ENCODE measurements at places on chromosomes 5 and 9.

DNA sequence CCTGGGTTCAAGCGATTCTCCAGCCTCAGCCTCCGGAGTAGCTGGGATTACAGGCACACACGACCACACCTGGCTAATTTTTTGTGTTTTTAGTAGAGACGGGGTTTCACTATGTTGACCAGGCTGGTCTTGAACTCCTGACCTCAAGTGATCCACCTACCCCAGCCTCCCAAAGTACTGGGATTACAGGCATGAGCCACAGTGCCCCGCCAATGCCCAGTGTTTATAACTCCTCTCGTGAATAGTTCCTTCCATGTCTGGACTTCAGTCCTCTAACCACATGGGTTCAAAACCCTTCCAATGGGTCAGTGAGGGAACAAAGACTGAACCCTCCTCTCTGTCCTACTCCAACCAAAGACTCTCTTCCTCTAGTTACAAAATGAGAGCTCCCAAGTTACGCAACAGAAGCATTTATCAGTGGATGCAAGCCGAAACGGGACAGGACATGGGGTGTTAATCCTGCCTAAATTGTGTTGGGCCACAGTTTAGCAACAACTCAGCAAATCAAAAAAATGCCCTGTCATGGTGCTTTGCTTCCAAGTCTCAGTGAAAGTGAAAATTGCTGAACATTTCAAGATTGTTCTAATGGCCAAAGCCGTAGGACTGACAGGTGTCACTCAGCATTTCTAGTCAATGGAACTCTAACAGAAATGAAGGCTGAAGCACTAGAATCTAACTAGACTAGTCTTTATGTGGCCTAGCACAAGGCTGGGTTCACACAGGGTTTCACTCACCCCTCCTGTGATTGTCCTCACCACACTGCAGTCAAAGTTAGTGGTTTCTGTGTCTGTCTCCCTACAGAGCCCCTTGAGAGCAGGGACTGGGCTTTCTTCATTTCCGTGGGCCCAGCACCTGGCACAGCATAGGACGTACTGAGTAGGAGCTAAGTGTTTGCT lies 3.2 kb upstream of the TMEM245 start:
- no peak for DNase-seq

- no peak for DNase-seq
These were observed 137.2 kb downstream of the MTX3 start for GRCh38 chr5:79853676-79854418.

GRCh38 chr5:74409166-74409706 lies 231.3 kb downstream of the ENC1 start:
- no peak for DNase-seq

- DNase-seq = no peak
These were observed 54.3 kb downstream of the SLC46A2 start for GRCh38 chr9:112836394-112836793.

- peak; percentile 77 for DNase-seq
These were observed 40.4 kb upstream of the FGF1 start for GRCh38 chr5:142726188-142726731.

GRCh38 chr5:136040746-136041415 lies 12.1 kb downstream of the TGFBI start:
- DNase-seq = no peak

DNA sequence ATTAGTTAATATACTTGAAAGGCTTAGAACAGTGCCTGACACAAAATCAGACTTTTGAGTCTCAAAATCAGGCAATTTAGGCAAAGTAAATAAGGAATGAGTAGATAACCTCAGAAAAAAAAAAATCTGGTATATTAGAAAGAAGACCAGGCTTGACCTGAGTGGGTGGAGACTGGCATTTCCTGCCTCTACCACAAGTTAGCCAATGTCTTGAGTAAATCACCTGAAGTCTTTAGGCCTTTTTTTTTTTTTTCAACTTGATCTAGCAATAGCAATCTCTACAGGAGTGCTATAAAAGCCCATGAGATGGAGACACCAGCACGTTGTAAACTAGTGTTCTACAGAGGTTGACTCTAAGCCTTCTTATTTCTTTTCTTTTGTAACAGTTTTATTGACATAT lies 104.2 kb upstream of the RASEF start:
- no peak for DNase-seq

DNA sequence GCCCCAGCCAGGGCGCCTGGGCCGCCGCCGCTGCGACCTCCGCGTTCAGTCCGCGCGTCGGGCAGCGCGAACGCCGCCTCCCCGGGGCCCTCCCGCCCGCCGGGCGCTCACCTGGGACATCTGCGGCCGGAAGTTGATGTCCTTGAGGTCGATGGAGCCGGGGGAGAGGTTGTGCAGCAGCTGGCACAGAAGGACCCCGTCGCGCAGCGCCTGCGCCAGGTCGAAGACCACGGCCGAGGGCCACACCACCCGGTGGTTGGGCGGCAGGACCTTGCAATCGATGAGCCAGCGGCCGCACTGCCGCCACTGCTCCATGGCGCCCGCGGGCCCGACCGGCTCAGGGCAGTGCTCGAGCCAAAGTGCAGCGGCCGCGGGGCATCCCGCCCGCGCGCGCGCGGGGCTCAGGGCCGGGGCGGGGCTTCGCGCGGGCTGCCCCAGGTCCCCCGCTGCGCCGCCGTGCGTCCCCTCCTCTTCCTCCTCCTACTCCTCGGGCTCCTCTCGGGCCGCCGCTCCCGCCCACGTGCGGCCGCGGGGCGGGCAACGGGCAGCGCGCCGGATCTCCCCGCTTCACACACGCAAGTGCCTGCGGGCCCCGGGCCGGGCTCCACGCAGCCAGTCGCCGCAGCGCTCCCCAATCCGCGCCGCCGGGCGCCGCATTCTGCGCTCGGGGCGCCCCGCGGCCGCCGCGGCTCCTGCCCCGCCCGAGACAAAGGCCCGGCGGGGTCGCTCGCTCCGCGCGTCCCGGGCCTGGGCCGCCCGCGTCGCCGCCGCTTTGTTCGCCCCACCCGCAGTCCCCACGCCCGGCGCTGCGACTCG lies at the start of gene VAV2:
VAV2 (minus strand) TSS at position 361 of the 816 bp plus-strand sequence; CDS start at position 315, 46 bp downstream.
- DNase-seq = no peak

GRCh38 chr9:87714819-87715218 lies 11.1 kb upstream of the CTSL start:
- peak; percentile 16 for DNase-seq

GRCh38 chr9:6218099-6218502 lies 2.5 kb downstream of the IL33 start:
- DNase-seq = no peak

GRCh38 chr5:132363431-132364112 lies 5.9 kb upstream of the SLC22A5 start:
- peak; percentile 63 for DNase-seq

DNA sequence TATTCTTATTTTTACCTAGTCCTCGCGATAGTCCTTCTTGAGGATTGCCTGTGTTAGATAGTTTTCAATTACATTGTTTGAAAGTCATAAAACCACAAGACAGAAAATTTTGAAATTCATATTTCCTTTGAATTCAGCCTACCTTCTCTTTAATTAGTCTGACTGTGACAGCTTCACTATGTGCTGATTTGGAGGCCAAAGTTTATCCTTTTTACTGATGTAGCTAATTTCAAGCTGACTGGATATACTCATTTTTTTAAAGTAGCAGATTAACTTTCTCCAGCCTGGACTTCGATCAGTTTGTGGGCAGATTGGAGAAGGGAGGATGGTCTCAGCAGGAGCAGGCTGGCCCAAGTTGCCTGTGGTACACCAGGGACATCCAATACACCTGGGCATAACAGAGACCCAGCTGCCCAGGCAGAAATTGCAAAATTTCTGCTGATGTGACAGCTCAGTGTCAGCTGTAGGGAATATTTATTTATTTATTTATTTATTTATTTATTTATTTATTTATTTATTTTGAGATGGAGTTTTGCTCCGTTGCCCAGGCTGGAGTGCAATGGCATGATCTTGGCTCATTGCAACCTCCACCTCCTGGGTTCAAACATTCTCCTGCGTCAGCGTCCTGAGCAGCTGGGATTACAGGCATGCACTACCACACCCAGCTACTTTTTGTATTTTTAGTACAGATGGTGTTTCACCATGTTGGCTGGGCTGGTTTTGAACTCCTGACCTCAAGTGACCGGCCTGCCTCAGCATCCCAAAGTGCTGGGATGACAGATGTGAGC lies 24.2 kb downstream of the AGXT2 start:
- no peak for DNase-seq

DNA sequence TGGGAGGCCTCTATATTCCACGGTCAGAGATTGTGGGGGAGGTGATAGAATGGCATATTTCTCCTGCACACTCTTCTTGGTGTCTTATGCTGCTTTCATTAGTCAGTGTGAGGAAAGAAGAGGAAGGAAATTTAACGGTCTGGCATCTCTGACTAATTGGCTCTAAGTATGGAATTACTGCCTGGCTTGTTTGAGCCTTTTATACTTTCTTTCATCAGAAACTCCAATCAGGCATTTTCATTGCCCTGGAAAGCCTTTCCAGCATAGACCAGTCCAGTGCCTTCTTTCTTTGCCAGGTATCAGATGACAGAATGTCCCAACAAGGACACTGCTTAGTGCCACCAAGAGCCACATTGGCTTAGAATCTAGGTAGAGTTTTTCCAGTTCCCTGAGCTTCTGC lies 30.2 kb downstream of the CYSTM1 start:
- no peak for DNase-seq

GRCh38 chr9:94139672-94140417 lies 55.6 kb downstream of the PTPDC1 start:
- DNase-seq = peak; percentile 97

DNA sequence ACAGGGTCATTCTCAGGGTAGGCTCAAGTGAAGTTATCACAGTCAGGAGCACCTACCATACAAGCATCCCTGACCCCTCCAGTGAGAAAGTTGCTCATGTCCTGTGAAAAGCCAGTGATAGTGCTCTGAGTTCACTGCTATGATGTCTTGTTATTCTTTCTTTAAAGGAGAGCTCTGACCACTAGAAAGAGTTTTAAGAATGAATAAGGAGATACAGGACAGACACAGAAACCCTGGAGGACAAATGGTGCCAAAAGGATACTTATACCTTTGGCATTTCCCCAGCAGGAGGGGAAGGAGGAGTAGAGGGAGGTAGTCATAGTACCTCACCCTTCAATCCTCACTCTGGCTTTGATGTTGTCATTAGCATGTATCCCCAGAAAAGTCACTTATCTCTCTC lies 84.0 kb upstream of the AGXT2 start:
- DNase-seq = no peak

GRCh38 chr5:119395080-119395836 lies 39.4 kb downstream of the TNFAIP8 start:
- no peak for DNase-seq

GRCh38 chr5:34833976-34834793 lies 4.8 kb upstream of the TTC23L start:
- no peak for DNase-seq

DNA sequence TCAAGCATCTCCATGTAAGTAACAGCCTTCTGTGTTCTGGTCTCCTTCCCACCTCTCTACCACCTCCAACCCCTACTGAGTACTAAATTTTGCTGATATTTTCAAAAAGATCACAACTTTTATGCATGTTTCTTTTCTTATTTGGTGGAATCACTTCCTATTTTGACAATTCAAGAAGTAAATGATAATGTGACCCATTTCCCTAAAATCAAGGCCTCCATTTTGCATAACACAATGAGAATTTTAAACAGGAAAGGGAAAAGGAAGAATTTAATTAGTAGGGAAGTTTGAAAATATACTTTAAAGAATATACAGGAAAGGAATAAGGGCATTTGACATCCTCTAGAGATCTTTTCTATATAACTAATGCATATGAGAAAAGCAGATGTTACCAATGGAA lies 212.9 kb upstream of the RASA1 start:
- DNase-seq = no peak

GRCh38 chr5:79578876-79579275 lies 33.4 kb upstream of the TENT2 start:
- no peak for DNase-seq

- DNase-seq = no peak
These were observed 130.8 kb upstream of the POC5 start for GRCh38 chr5:75848077-75848476.

DNA sequence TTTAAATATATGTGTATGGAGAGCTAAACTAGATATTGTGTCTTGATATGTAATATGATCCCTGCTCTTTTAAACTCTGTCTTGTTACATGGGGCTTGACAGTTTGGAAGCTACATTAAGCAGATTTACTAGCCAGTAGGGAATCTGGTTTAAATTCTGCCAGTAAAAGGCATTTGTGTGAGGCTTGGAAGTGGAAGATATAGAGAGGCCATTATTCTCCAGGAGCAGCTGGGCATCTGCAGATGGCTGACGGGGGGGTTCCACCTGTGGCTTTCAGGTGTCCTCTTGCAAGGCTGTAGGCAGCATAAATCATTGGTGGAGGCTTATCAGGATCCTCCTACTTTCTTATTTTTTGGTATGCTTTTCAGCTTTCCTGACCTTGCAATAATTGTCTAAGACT lies 179.1 kb upstream of the FBXL7 start:
- DNase-seq = no peak

DNA sequence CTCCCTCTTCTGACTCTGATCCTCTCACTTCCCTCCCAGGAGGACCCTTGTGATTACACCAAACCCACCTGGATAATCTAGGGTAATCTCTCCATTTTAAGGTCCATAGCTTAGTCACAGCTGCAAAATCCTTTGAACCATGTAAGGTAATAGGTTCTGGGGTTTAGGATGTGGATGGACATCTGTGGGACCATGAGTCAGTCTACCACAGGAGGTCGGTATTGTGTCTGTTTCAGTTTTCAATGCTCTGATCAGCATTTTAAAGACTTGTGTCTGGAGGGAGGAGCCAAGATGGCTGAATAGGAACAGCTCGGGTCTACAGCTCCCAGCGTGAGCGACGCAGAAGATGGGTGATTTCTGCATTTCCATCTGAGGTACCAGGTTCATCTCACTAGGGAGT lies 112.6 kb downstream of the CAVIN4 start:
- DNase-seq = no peak

GRCh38 chr5:143245929-143246561 lies 157.4 kb downstream of the NR3C1 start:
- peak; percentile 95 for DNase-seq

GRCh38 chr9:131496844-131497405 lies 5.8 kb upstream of the POMT1 start:
- no peak for DNase-seq

GRCh38 chr9:14961372-14962068 lies 51.3 kb upstream of the FREM1 start:
- DNase-seq = no peak

DNA sequence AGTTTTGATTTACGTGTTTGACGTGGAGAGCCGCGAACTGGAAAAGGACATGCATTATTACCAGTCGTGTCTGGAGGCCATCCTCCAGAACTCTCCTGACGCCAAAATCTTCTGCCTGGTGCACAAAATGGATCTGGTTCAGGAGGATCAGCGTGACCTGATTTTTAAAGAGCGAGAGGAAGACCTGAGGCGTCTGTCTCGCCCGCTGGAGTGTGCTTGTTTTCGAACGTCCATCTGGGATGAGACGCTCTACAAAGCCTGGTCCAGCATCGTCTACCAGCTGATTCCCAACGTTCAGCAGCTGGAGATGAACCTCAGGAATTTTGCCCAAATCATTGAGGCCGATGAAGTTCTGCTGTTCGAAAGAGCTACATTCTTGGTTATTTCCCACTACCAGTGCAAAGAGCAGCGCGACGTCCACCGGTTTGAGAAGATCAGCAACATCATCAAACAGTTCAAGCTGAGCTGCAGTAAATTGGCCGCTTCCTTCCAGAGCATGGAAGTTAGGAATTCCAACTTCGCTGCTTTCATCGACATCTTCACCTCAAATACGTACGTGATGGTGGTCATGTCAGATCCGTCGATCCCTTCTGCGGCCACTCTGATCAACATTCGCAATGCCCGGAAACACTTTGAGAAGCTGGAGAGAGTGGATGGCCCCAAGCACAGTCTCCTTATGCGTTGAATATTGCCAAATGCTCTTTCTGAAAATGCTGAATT lies 850 bp downstream of the RRAGA start:
- no peak for DNase-seq
